Memory B cell (primary cell): ENCODE measurements at places on chromosomes 7 and 10.
A peak's percentile ranks its signal among the peaks of the same experiment; 100 is the strongest.

- DNase-seq = no peak
Measured at GRCh38 chr7:64174941-64175340, 32.1 kb upstream of the ZNF735 start.

DNA sequence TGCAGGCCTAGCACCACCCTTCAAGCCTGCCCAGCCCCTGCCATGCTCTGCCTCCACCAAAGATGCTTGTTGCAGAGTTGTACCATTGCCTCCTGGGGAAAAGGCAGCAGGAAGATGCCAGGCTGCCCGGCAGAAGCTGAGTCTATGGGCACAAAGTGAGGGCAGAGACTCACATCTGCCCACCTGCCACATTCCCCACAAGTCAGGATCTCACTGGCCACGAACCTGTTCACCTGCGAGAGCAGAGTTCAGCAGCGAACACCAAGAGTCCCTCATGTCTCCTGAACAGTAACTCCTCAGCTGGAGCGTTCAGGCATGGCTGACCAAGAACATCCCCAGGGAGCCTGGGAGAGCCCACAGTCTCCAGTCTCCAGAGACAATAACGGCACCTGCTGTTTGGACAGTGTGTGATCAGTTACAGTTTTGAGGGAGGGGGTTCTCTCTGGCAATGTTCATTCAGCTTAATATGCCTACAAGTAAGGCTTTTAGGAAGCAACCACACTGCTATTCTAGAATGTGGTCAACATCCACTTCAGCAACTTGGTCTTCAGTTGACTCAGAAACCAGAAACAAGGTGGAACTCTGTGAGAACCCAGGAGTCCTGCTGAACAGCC, 78.5 kb downstream of the GRID1 start:
- DNase-seq = no peak

DNA sequence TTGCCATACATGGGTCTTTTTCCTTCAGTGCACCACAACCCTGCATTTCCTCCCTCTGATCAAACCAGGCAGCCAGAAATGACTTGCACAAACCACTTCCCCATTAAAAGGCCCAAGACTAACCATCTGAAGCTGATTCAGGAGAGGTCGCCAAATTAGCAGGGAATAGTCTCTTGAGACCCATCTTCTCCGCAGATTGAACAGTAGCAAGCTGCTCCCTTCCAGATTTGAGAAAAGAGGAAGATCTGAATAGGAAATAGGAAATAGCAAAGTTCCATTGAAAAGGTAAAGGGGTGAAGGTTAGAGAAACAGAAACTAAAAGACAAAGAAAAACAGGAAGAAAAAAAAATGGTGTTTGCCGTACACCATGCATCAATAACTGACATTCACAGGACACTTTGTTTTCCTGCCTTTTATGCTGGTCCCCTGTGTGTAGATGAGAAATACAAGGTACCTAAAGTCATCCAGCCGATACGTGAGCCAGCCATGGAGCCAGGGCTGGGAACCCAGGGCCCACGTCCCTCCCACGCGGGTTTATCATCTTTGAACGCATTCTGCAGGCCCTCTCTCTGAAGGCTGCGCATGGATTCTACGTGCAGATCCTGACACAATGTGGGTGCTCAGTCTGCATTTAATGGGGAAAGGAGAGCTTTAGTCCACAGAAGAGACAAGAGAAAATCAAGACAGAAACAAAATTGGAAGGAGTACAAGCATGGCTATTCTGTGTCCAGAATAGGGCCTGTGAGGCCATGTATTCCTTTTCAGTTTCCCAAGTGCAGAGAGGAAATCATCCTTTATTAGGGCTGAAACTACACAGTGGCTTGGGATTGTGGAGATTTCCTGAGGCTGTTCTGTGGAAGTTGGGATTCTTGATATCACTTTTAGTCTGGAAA, 268.4 kb upstream of the NPVF start:
- peak; percentile 26 for DNase-seq

DNA sequence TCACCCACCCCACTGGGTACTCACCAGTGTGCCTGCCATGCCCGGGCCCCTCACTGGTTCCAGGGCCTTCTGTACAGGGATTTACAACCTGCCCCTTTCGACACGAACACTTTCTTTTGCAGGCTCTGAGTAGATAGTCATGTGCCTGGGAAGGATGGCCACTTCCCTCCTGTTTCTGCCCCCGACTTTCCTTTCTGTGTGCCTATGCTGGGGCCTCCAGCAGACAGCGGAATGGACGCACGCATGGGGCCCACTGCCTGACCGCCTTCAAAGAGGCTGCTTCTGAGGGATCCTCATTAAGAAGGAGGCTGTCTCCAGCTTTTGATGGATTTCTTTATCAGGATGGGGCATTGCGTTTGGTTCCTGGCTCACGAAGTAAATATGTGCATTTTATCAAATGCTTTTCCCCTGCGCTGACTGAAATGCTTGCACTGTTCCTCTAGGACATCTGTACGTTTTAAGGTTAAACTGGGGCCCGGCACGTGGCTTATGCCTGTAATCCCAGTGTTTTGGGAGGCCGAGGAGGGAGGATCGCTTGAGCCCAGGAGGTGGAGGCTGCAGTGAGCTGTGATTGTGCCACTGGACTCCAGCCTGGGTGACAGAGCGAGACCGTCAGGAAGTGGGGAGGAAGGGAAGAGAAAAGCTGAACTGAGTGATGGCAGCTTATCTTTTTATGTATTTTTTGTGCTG, 29.4 kb upstream of the NKX6-2 start:
- DNase-seq = no peak

DNA sequence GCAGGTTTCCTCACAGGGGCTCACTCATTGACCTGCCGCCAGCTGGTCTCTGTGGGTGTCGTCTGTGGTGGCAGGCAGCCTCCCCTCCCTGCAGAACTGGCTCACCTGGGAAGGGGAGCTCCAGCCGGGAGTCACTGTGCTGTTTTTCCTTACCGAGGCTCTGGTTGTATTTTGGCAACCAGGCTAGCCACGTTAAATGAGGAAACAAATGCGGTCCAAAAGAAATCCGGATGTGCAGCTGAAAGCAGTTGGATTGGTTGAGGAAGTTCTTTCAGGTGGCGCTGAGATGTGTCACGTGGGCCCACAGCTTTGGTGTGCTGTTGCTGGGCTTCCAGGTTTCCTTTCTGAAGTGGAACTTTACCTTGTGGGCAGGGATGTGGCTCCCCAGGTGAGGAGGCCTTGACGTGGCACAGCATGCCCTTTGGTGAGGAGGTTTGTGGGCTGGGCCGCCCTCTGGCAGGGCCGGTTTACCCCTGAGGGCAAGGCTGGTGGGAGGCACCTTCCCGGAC, 14.2 kb downstream of the MTURN start:
- peak; percentile 25 for DNase-seq

- no peak for DNase-seq
Measured at GRCh38 chr10:70981936-70982335, 93.6 kb upstream of the PCBD1 start.

DNA sequence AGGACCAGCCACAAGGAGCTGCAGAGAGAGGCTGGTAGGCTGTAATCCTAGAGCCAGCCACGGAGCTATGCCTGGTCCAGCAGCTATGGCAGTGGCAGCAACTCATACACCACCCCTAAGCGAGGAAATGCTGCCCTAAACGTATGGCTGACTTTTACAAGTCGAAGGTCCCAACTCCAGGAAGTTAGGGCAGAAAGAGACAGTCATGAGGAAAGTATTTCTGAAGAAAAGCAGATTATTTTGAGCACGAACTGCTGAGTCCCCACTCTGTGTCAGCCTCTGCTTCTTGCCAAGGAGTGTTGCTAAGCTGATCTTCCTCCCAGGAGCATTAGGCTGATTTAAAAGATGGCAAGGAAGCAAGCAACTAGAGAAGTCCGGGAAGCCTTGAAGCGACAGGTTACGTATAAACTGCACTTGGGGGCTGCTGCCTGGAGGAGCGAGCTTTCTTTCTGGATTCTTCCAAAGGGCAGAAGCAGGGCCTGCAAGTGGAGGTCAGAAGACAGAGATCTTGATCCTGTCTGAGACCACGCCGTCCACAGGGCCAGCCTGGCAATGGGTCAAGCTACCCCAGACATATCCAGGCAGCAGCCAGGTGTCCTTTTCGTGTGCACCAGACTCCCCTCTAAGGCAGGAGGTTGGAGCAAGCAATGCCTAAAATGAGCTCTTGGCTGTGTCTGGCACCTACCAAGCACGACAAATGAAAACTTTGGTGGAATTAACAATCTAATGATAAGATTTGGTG, 39.4 kb downstream of the PLXNA4 start:
- no peak for DNase-seq
